ENCODE measurements at places on chromosomes 6 and 20. TPM values are rescaled to one million over a fixed set of nuclear protein-coding genes. Genes with fewer than 3 reads are reported as not detected.

DNA sequence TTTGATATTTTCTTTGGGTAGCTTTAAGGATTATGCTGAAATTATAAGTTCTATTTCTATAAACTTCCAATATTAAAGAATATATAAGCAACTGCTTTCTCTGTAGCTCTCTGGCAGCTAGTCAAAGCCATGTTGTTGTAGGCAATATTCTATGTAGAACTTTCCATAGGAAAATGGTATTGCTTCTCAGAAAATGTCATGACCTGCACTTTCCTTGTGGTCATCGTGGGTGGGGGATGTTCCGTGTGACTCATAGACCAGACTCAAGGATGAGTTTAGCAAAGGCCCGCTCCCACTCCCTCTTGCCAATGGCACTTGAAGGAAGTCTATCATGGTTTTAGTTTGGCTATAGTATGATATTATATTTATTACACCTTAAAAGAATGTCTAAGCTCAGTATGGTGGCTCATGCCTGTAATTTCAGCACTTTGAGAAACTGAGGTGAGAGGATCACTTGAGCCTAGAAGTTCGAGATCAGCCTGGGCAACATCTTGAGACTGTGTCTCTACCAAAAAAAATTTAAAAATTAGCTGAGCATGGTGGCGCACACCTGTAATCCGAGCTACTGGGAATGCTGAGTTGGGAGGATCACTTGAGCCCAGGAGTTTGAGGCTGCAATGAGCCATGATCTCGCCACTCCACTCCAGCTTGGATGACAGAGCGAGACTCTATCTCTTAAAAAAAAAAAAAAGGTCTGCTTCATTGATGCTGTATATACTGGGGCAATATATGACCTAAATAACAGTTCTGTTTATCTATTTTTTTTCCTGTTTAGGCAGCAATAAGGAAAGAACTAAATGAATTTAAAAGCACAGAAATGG lies 36.6 kb upstream of the LTV1 start:
- no peak overlapping the region for H3K4me3 ChIP-seq
- DNase-seq: no peak
- no peaks in the 10 kb centered on the region for H3K27me3 ChIP-seq
- no peaks in the 10 kb centered on the region for H3K36me3 ChIP-seq
- H3K4me1 ChIP-seq: peaks cover 8% of the 10 kb centered on the region

DNA sequence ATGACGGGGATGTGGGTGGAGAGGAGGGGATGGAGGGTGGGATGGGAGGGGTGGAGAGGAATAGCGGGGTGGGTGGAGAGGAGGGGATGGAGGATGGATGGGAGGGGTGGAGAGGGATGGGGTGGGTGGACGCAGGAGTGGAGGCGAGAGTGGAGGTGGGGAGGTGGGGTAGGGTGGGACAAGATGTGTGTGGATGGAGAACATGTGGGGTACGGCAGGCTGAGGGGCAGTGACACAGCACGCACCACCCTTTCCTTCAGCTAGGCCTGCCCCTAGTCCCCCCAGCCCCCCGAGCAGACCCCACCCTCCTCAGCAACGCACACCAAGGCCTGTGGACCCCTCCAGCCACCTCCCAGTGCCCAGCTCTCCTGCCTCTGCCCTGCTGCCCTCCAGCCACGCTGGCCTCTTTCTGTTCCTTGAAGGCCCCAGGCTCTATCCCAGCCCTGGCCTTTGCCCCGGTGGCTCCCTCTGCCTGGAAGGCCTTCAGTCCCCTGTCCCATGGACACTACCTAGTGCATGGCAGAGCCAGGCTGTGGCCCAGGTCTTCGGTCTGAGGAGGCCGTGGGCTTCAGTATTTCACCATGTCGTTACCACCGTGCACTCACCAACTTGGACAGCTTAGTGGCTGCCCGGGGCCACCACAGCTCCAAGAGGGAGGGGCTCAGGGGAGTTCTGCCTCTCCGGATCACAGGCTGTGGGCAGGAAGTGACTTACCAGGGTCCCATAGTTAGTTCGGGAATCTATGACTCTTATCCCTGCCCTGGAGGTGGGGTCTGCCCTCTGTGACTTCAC lies 78.4 kb upstream of the PMEPA1 start:
- H3K27ac ChIP-seq: no peak overlapping the region
- H3K4me3 ChIP-seq: no peak overlapping the region
- H3K36me3 ChIP-seq: no peaks in the 10 kb centered on the region
- no peak for DNase-seq

DNA sequence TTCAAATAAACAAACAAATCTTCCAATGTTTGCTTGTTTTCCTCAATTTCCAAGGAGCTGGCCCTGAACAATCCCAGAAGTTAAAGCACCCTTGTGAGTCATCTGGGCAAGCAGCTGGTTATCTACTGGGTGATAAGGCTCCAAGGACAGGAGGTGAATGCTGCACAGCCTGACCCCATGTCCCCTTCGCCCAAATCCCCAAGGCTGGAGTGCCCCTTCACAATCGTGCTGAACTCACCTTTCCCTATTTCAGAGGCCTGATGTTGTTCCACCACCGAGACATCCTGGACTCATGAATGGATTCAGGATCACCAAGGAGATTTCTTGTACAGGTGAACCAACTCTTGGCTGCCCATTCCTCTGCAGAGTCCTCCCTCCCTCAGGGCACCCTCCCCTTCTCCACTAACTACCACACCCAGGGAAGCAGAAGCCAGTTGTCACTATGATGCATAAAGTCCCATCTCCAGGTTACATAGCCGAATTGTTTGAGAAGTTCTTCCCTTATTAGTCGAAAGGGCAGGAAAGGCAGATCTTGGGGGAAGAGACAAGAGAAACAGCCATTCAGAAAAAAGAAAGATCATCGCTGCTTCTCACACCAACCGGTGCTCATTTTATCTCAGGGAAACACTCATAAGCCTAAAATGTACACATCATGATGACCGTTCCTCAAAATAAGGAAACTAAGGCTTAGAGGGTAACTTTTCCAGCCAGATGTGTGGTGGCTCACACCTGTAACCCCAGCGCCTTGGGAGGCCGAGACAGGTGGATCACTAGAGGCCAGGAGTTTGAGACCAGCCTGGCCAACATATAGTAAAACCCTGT lies 138.8 kb upstream of the RREB1 start:
- no peak overlapping the region for H3K4me3 ChIP-seq
- H3K27ac ChIP-seq: no peak overlapping the region
- no peaks in the 10 kb centered on the region for H3K27me3 ChIP-seq
- no peaks in the 10 kb centered on the region for H3K36me3 ChIP-seq
- DNase-seq: no peak
- no peaks in the 10 kb centered on the region for H3K4me1 ChIP-seq

The HLA-DPB1 gene
- 113 TPM for polyA plus RNA-seq

The BPI gene
- 0.82 TPM for polyA plus RNA-seq
